ENCODE measurements at places on chromosomes 7 and 10.

DNA sequence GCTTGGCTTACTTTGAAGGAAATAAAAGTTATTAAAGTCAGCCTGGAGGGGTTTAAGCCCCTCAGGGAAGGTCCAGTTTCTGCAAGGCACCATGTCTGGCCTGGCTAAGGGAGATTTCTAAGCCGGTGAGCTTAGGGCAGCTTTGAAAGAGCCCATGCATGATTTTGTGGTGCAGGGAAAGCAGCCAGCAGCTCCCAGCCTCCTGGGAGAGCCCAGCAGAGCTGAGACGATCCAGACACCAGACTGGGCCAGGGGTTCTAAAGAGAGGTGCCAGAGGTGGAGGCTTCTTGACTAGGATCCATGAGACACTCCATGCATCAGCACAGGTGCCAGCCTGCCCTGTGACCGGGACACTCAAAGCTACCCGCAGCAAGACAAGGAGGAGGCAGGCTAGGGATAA lies 59.6 kb upstream of the MKX start:
- no peak for DNase-seq

- no peak for DNase-seq
Observed at GRCh38 chr7:128910569-128910945, at the start of gene KCP. KCP (minus strand) TSS chr7:128910709; CDS start chr7:128910676, 33 bp downstream.

- DNase-seq, result no peak
Observed at GRCh38 chr10:104487794-104488438, 134.3 kb downstream of the CFAP58 start.

GRCh38 chr7:43850348-43851116 lies 18.8 kb downstream of the MRPS24 start:
- DNase-seq, result no peak

- DNase-seq, result no peak
Observed at GRCh38 chr7:28748933-28749584, 209.1 kb downstream of the TRIL start.

- no peak for DNase-seq
Observed at GRCh38 chr7:103856929-103857328, 132.5 kb downstream of the RELN start.

GRCh38 chr10:72146071-72146470 lies 57.7 kb upstream of the SPOCK2 start:
- DNase-seq, result no peak

GRCh38 chr10:116694243-116694926 lies 48.0 kb downstream of the HSPA12A start:
- no peak for DNase-seq

GRCh38 chr7:38748056-38748610 lies 117.0 kb upstream of the AMPH start:
- no peak for DNase-seq

DNA sequence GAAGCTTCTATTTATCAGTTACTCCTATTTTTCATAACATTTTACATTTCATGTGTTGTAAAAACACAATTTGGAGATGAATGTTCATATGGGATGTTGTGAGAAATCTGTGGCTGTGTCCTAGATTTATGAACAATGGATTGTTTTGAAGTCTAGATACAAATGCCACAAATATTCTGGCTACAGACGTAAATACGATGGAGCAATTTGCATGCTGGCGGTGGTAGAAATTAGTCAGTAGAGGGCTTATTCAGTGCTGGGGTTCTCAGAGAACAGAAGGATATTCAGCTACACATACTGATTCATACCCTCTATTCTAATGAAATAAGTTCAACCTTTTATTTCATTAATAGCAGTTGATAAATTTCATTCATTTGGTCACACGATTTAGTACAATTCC lies 48.8 kb downstream of the PLPP4 start:
- no peak for DNase-seq

GRCh38 chr10:46226900-46227558 lies 59.8 kb upstream of the ANTXRL start:
- DNase-seq, result no peak

- no peak for DNase-seq
Observed at GRCh38 chr10:43598446-43598845, 7.8 kb upstream of the ZNF485 start.

GRCh38 chr10:132691711-132692153 lies 94.2 kb downstream of the NKX6-2 start:
- DNase-seq, result no peak

- DNase-seq, result no peak
Observed at GRCh38 chr10:34727595-34728033, 87.5 kb downstream of the PARD3 start.

DNA sequence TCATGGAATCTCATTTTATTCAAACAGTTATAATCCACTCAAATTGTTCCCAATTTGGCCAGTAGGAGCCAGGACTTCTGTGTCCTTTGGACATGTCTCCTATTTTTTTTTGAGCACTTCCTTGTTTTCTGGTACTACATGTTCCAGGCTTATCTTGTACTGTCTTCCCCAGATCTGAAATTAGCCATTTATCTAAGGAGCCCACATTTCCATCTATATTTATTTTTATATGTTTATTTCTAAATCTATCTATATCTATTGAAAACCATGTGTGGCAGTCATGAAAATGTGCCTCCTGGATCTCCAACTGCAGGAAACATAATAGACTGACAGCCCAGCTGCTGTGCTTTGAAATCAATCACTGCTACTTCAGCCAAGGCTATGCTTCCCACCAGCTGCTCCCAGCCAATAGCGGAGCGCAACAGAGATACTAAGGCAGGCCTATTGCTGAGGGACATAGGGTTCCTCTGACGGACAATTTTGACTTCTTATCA lies 147.1 kb downstream of the LRRC4 start:
- no peak for DNase-seq

- no peak for DNase-seq
Observed at GRCh38 chr7:34165466-34165865, 260.1 kb downstream of the BMPER start.

DNA sequence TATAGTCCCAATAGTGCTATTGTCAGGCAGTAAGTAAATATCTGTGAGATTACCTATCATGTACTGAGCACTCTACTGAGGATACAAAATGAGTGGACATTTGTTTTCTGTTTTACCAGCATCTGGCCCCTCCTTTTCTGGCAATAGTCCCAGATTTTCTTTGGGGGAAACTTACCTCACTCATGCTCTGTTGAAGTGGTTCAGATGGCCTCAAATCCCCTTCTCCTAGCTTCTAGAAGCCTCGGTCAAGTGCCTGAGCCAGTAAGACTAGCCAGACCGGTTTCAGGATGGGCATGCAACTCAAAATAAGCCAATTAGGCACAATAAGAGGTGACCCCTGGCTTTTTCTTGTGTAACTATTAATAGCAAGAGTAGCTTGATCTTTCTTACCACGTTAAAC lies 19.7 kb downstream of the TRDMT1 start:
- no peak for DNase-seq

GRCh38 chr7:33261585-33261984 lies 132.2 kb downstream of the BBS9 start:
- no peak for DNase-seq

DNA sequence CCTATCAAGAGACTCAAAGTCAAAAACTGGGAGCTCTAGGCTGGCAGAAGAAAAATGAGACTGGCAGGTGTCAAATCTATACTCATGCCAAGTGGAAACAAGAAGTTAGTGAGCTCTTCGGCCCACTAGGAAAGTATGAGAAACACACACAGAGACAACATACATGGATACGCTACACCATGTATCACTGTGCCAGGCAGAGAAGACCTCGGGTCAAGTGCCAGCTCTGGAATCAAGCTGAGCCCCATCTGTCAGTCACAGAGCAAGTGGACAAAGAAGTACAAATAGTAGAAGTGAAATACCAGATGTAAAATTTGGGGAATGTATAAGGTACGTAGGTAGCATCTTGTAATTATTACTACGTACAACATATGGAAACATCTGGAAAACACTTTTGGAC lies 62.4 kb downstream of the FAM13C start:
- no peak for DNase-seq

DNA sequence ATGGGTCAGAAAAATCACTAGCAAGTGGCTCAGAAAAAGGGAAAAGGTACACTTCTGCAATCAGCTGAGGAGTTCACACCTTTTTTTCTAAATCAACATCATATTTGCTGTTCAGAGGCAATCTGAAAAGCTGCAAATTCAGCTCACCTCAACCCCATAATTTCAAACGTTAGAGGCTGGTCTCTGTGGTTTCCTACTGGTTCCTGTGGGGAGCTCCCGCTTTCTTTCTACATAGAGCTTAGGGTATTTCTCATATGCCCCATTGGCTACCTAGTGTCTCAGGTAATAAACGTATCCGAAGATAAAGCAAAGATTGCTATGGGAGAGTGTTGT lies 5.2 kb upstream of the ZNF22 start:
- DNase-seq, result no peak

- no peak for DNase-seq
Observed at GRCh38 chr7:5094641-5095040, 49.0 kb downstream of the RBAK start.

DNA sequence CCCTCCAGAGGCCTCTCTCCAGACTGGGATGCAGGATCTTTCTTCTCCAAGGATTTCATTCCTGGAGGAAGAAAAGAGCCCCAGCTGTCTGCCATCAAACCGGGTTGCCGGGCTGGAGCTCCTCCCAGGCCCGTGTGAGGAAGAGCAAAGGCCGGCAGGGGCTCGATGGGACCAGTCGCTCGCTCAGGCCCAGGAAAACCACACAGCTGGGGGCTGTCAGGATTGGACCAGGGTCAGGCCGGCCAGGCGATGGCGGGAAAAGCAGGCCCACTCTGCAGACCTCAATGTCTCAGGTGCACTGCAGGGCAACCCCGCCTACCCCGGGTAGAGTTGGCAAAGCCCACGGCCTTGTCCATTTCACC lies 98.1 kb upstream of the DNAAF5 start:
- DNase-seq, result no peak

- DNase-seq, result no peak
Observed at GRCh38 chr7:28423918-28424514, 11.7 kb downstream of the CREB5 start.

GRCh38 chr7:80216996-80217842 lies 82.6 kb downstream of the GNAI1 start:
- no peak for DNase-seq

GRCh38 chr10:111130471-111130870 lies 53.6 kb downstream of the ADRA2A start:
- no peak for DNase-seq

GRCh38 chr10:75037171-75038153 lies 74.0 kb upstream of the SAMD8 start:
- DNase-seq, result no peak

DNA sequence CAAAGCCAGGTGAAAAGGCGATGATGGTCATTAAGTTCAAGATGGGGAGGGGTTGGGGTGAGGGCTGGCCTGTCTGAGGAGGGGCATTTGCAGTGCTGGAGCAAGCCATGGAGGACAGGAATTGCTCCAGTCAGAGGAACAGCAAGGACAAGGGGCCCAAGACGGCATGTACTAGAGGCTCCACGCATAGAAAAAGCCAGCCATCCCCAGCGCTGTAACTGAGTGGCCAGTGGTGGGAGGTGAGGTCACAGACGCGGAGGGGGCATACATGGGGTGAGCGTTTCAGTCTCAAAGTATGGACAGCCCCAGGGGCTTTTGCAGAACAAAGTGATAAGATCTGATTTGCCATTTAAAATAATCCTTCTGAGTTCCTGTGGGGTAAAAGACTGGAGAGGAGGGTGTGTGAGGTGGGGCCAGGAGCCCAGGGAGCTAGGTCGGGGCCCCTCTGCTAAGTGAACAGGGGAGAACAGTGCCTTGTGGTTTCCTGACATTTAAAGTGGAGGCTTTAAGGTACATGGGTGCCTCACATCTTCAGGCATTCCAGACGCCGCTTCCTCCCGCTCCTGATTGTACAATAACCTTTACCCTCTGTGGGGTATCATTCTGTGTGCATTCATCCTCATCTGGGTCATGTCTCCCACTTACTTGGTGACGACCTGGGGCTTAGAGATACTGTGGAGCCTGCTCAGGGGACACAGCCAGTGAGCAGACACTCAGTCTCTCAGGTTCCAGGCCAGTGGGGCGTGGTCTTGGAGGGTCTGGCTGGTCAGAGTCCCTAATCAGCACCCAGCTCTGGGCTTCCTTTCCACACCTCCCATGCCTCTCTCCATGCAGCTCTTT lies 105.6 kb upstream of the GPR26 start:
- DNase-seq, result no peak

DNA sequence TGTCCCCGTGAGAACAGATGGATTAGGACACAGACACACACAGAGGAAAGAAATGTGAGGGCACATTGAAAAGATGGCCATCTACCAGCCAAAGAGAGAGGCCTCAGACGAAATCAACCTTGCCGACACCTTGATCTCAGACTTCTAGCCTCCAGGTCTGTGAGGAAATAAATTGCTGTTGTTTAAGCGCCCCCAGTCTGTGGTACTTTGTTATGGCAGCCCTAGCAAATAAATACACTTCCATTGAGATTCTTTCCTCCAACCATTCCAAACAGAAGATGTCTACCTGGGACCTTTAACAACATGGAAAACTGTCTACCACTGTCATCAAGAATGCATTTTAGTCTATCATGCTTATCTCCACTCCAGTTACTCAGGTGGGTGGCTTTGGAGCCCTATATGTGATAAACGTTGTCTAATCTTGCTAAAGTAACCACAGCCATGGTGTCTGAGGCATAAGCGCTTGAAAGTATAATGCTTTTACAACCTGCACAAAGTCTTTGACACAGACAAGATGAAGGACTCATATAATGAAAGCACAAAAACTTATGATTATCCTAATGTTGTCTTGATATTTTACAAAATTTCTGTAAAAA lies 244.3 kb downstream of the MTERF1 start:
- DNase-seq, result no peak

DNA sequence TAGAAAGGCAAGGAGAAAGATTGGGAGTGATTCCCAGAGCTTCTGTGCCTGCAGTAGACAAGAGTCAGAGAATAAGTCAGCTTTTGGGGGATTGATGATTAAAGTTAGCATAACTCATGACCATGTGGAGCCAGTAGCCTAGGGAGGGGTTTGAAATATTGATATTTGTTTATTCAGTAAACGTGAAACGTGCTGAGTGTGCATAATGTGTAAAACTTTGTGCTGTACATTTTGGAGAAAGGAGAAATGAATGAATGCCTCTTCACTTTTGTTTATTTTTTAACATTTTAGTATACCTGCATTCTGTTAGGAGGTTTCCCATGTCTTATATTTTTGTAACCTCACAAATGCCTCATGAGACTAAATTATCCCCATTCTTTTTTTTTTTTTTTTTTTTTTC lies 272.3 kb downstream of the SORCS3 start:
- DNase-seq, result no peak

DNA sequence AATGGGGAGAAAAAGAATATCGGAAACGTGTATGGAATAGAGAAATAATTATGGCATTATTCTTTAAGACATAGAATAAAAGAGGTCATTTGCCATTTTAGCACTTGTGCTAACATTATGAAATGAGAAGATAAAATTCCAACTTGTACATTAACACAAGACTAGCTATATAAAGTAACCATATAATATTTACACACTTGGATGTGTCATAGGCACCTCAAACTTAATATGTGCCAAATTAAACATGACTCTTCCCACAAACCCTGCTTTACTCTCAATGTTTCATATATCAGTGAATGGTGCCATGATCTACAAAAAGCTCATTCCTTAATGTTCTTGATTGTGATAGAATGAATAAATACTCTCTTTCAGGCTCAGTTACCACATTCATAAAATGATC lies 4.1 kb upstream of the MINDY3 start:
- no peak for DNase-seq

- DNase-seq, result no peak
Observed at GRCh38 chr7:153858355-153858754, 193.8 kb upstream of the DPP6 start.

Data from stimulated activated naive CD4-positive, alpha-beta T cell (primary cell).